Activated CD4-positive, alpha-beta memory T cell treated with anti-CD3 and anti-CD28 coated beads, Interleukin-2, amount 10 ng/mL, durations not matched to agents 7 days and 5 days (primary cell): ENCODE measurements at places on chromosomes 1 and 21.

GRCh38 chr1:21659099-21659923 is 9.8 kb downstream of the RAP1GAP start:
- H3K4me1 ChIP-seq, result peaks cover 5% of the 10 kb centered on the region
- H3K36me3 ChIP-seq, result no peaks in the 10 kb centered on the region
- peak overlapping the region; percentile 32 for H3K4me3 ChIP-seq

DNA sequence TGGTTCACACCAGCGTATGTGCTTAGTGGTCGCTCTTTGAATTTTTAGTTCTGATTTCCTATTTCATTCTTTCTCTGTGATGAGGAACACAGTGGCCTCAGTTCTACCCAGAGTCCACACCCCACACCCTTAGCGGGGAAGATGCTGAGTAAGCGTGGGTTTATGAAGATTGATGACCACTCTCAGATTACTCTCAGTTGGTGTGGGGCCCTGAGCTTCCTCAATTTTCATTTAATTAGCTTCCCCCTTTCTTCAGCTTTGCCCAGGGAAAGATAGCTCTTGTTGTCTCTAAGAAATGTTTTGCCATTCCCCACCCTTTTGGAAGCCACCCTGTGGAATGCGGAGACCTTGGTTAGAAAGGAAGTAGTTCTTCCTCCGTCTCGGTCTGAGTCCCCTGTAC is 299.9 kb upstream of the PROX1 start:
- no peaks in the 10 kb centered on the region for H3K36me3 ChIP-seq
- DNase-seq, result no peak
- H3K4me3 ChIP-seq, result no peak overlapping the region
- no peaks in the 10 kb centered on the region for H3K4me1 ChIP-seq
- H3K27me3 ChIP-seq, result no peaks in the 10 kb centered on the region
- no peak overlapping the region for H3K27ac ChIP-seq

DNA sequence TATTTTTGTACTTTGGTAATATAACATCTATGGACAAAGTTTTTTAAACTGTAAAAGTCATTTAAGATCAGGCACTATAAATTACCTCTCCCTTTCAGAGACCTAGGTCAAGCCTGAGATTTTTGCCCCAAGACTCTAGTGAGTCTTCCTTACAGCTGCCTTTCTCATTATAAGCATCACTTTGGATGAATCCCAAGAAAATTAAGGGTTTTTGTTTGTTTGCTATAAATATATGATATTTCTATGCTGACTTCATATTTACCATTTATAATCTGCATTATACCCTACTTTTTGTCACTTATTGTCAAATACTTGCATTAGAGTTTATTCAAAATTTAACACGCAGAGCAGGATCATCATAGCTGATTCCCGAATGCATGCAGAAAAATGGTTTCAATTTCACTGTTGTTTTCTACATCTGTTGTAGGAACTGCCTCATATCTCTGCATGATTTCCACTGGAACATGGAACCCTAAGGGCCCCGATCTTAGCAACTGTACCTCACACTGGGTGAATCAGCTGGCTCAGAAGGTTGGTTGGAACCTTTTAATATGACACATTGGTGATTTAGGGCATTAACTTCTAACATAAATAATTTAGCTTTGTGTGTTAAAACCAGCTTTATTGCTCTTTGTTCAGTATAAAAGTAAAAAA is 150.0 kb downstream of the ADGRL2 start:
- H3K36me3 ChIP-seq, result no peaks in the 10 kb centered on the region
- no peaks in the 10 kb centered on the region for H3K27me3 ChIP-seq
- H3K4me3 ChIP-seq, result no peak overlapping the region
- H3K4me1 ChIP-seq, result no peaks in the 10 kb centered on the region
- no peak overlapping the region for H3K27ac ChIP-seq

DNA sequence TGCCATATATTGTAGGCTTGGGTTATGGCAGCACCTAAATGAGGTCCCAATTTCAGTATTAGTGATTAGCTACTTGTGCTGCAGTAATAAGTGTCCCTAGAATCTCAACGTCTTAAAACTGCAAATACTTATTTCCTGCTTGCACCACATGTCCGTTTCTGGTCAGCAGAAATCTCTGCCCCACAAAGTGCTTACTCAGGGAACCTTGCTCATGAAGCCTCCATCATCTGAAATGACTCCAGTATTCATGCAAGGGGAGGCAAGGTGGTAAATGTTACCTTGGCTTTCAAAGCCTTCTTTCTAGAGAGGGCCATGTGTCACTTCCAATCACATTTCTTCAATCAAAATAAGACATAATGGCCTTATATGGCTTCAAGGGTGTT is 274.2 kb upstream of the KAZN start:
- no peak for DNase-seq
- H3K4me1 ChIP-seq, result no peaks in the 10 kb centered on the region
- no peaks in the 10 kb centered on the region for H3K36me3 ChIP-seq
- H3K27me3 ChIP-seq, result no peaks in the 10 kb centered on the region
- H3K27ac ChIP-seq, result no peak overlapping the region
- H3K4me3 ChIP-seq, result no peak overlapping the region

DNA sequence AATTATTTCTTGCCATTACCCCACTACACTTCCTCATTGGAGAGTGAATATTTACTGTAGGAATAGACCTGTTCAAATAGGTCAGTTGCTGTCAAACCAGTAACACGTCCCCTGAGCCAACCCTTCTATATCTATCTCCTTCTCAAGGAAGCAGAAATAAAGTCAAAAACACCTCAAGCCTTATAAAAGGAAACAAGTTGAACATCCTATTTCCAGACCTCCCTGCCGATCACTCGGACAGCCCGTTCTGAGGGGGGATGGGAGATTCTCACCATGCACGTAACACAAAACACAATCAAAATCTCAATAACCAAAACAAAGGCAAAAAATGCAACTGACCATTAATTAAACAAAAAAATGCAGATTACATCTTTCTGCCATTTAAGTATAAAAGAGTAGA is 121.5 kb upstream of the KRTAP19-8 start:
- H3K27ac ChIP-seq, result peak overlapping the region; percentile 27
- DNase-seq, result no peak
- H3K4me3 ChIP-seq, result no peak overlapping the region
- H3K4me1 ChIP-seq, result peaks cover 41% of the 10 kb centered on the region

DNA sequence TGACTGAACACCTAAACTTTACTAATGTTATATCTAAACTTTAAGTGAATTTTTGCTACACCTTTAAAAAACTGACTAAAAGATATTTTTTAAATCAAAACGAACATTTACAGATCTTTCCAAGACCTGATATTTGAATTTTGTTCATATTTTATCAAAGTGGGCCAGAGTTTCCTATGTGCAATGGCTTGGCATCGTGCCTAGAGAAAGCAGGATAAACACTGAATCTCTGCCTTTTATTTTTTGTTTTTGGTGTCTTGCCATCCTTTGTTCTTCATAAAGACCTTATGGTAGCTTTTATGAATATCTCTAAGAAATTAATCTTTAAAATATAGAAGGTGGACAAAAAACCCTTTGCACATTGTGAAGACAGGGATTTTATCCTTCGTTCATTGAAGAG is 25.8 kb upstream of the VPS26C start:
- no peaks in the 10 kb centered on the region for H3K4me1 ChIP-seq
- H3K27ac ChIP-seq, result no peak overlapping the region
- peaks cover 19% of the 10 kb centered on the region for H3K27me3 ChIP-seq
- no peaks in the 10 kb centered on the region for H3K36me3 ChIP-seq

DNA sequence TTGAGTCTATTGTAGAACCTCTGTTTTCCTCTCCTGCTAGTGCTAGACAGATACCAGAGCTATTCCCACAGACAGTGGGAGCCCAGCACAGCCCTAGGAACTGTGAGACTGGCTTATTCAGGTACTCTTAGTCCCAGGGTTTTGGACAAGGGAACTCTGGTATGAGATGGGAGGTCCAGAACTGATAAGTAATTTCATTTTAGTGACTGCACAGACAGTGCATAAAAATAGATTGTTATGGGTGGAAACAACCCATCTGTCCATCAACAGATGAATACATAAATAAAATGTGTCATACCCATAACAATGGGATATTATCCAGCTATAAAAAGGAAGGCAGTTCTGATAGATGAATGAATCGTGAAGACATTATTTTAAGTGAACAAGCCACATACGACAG is 9.0 kb downstream of the EPS8L3 start:
- H3K4me3 ChIP-seq, result no peak overlapping the region
- peaks cover 10% of the 10 kb centered on the region for H3K27me3 ChIP-seq
- no peak for DNase-seq
- H3K27ac ChIP-seq, result no peak overlapping the region
- H3K36me3 ChIP-seq, result no peaks in the 10 kb centered on the region

DNA sequence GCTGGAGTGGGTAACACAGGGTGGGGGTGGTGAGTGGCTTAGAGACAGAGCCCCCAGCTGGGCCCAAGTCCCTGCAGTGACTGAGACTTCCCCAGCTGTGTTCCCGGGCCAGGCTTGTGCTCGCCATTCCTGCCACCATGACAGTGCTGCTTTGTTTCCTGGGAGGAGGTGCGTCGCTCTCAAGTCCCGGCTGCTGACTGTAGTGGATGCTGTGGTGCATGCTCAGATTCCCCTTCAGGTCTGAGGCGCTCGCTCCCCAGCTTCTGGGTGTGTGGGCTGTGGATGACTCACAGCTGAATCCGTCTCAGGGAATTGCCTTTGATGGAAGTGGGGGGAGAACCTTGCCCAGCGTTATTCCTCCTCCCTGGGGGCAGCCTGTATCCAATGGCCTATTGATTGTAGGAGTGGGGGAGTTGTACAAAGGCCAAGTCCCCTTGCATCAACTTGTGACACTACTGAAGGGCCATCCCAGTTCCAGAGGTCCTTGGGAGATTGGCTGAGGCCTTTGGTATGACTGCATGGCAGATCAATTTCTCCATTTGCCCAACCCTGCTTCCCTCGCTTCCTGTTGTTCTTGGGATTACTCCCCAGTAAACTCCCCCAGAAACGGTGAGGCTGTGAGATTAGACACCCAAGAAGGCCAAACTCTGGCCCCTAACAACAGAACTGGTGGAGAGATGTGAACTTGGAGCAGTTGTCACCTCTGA is 17.8 kb upstream of the POU3F1 start:
- H3K27ac ChIP-seq, result no peak overlapping the region
- DNase-seq, result no peak
- no peaks in the 10 kb centered on the region for H3K36me3 ChIP-seq
- peaks cover 7% of the 10 kb centered on the region for H3K27me3 ChIP-seq
- H3K4me3 ChIP-seq, result no peak overlapping the region

- no peak overlapping the region for H3K4me3 ChIP-seq
- DNase-seq, result no peak
- peaks cover 49% of the 10 kb centered on the region for H3K4me1 ChIP-seq
- no peak overlapping the region for H3K27ac ChIP-seq
These were observed 102.9 kb downstream of the PTPRC start for GRCh38 chr1:198741744-198742143.

DNA sequence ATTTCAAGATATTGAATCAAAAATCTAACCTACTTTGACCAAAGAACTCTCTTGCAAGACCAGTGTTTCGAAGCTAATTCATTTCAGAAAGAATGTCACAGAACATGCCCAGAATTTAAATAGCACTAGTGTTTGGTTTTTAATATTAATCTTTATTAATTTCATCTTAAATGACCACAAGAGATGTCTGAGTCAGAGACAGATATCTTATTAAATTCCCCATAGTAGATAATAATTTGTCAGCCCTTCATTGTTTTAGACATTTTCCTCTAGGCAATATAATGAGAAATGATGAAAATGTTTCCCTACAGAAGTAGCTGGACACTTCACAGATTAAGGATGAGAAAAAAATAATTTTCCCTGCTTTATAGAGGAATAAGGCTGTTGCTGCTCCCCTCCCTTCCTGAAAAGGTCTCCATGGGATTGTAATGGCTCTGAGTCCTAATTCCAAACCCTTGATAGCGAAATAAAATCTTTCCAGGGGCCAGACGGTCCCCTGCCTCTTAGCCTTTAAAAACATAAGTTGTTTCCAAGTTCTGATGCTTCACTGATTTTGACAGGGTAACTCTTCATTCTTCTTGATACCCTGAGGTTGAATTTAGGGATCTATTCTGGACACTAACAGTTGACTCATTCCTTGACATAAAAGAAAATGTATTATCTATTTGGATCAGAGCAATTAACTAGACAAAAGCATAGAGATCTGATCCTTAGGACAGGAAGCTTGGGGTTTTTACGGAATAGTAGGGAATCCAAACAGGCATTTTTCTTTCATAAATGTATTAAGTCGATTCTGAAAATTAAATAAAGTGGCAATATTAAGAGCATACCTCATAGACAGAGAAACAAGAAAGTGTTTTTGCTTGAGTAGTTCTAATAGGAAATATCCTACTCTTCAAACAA is 820.8 kb downstream of the BRINP3 start:
- no peak overlapping the region for H3K27ac ChIP-seq
- DNase-seq, result no peak
- H3K4me3 ChIP-seq, result no peak overlapping the region
- no peaks in the 10 kb centered on the region for H3K27me3 ChIP-seq
- no peaks in the 10 kb centered on the region for H3K4me1 ChIP-seq

DNA sequence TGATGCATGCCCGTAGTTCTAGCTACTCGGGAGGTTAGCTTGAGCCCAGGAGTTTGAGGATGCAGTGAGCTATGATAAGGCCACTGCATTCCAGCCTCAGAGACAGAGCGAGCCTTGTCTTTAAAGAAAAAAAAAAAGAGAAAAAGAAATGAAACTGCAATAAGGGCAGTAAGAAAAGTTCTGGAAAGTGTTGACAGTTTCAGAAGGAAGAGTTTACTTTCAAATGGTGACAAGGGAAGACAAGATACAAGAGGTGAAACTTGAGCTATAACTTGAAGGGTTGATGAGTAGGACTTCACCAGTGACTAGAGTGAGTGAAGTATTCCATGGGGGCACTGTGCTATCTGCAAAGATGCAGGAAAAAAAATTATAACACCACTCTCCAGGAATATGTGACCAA is 125.0 kb downstream of the AKT3 start:
- H3K4me3 ChIP-seq, result no peak overlapping the region
- peaks cover 16% of the 10 kb centered on the region for H3K4me1 ChIP-seq
- DNase-seq, result no peak
- no peaks in the 10 kb centered on the region for H3K27me3 ChIP-seq
- no peak overlapping the region for H3K27ac ChIP-seq

GRCh38 chr1:33410091-33410701 is 20.7 kb downstream of the PHC2 start:
- H3K36me3 ChIP-seq, result no peaks in the 10 kb centered on the region
- H3K27me3 ChIP-seq, result peaks cover 38% of the 10 kb centered on the region
- no peak overlapping the region for H3K4me3 ChIP-seq
- no peaks in the 10 kb centered on the region for H3K4me1 ChIP-seq
- H3K27ac ChIP-seq, result no peak overlapping the region

GRCh38 chr1:218447010-218447689 is 102.0 kb downstream of the TGFB2 start:
- no peak overlapping the region for H3K4me3 ChIP-seq
- DNase-seq, result no peak
- no peaks in the 10 kb centered on the region for H3K36me3 ChIP-seq
- peaks cover 1% of the 10 kb centered on the region for H3K27me3 ChIP-seq
- H3K4me1 ChIP-seq, result no peaks in the 10 kb centered on the region

- no peak overlapping the region for H3K4me3 ChIP-seq
- peaks cover 69% of the 10 kb centered on the region for H3K36me3 ChIP-seq
- DNase-seq, result no peak
- H3K27me3 ChIP-seq, result no peaks in the 10 kb centered on the region
- peaks cover 6% of the 10 kb centered on the region for H3K4me1 ChIP-seq
These were observed 17.8 kb downstream of the ORC1 start for GRCh38 chr1:52386458-52386857.

GRCh38 chr1:185058110-185058509 is 12.8 kb downstream of the RNF2 start:
- peaks cover 9% of the 10 kb centered on the region for H3K4me1 ChIP-seq
- H3K4me3 ChIP-seq, result no peak overlapping the region
- H3K27me3 ChIP-seq, result no peaks in the 10 kb centered on the region
- peaks cover 8% of the 10 kb centered on the region for H3K36me3 ChIP-seq
